ENCODE measurements at places on chromosomes 11 and 22.

- DNase-seq: no peak
Measured at GRCh38 chr22:49297871-49298721, 529.6 kb downstream of the BRD1 start.

GRCh38 chr22:41022470-41023298 lies 69.7 kb upstream of the EP300 start:
- DNase-seq: peak; percentile 97

DNA sequence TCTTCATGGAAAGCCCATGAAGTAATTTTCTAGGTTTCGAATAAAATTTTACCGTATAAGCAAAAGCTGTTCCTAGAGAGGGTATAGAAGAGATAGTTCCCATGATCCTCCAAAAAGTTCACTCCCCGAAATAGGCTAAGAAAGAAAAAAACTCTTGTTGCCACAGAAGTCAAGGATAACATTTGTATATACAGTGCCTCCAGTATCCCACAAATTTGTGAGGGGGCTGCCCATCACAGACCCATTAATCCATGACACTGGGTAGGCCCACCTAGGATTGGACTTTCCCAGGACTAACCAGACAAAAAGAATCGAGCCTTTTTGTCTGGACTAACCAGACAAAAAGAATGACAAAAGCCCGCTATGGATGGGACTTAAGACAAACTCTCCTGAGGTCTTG lies 233.0 kb downstream of the DDX10 start:
- DNase-seq: no peak

DNA sequence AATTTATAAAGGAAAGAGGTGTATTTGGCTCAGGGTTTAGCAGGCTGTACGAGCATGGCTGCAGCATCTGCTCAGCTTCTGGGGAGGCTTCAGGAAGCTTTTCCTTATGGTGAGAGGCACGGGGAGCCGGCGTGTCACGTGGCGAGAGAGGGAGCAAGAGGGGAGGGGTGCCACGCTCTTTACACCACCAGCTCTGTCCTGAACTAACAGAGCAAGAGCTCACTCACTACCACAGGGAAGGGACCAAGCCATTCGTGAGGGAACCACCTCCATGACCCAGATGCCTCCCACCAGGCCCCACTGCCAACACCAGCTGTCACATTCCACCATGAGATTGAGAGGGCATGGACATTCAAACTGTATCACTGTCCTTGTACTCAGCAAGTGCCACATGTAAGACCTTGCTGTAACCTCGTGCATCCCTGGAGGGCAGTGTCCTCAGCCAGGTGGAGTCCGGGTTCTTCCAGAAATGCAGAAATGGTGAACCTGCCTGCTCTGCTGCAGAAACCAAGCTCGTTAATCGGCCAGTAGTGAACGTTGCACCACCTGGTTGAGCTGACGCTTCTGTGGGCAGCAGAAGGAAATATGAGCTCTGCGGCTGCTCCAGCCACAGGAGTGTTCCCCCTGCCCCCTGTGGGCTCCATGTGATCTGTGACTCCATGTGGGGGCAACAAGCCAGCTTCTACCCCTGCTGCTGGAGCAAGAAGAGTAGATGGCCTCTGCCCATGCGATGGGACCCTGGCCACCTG lies 368.6 kb downstream of the TBC1D22A start:
- DNase-seq: no peak

DNA sequence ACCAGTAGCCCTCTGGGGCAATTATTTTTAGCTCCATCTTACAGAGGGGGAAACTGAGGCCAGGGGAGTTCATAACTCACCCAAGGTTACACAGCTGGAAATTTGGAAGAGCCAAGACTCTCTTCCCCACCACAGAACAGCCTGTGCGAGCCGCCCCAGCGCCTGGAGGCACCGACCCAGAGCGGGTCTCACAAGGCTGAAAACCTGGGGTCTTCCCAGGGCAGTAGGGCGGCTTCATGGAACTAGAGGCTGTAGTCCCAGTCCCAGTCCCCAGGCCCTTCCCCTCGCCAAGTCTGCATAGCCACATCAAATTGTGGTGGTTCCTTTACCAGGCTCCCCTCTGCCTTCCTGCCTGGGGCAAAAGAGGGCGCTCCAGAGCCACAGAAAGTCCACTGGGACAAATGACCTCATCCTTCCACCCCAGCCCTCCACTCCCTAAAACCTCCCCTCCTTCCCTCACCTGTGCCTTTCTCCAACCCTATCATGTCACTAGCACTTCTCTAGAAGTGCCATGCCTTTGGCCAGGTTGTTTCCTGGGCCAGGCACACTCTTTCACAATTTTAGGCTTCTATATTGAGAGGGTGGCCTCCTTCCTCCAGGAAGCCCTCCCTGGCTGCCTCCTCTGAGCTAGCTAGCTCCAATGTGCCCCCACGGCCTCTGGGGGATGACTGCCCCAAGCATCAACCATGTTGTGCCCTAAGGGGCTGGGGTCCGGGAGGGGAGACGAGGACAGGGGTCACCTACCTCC lies 15.2 kb upstream of the CDC42EP1 start:
- peak; percentile 53 for DNase-seq

- peak; percentile 87 for DNase-seq
Measured at GRCh38 chr11:71240865-71241691, 11.3 kb downstream of the SHANK2 start.

- no peak for DNase-seq
Measured at GRCh38 chr11:20626279-20626678, 26.9 kb downstream of the SLC6A5 start.

- DNase-seq: no peak
Measured at GRCh38 chr11:103929170-103929903, 107.1 kb upstream of the DDI1 start.

DNA sequence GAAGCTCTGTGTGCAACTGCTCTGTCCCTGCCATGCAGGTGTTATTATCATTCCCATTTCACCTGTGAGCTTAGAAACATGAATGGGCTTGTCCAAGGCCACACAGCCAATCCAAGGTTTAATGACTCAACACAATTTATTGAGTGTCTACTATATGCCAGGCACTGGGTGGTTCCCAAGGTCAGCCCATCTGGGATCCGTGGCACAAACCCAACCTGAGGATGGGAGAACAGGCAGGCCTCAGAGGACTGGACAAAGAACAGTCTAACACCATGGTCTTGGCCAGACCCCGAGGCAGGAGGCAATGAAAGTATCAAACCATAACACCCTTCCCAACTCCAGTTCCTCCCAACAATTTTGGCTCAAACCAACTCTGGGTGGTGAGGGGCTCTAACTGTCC lies 15.7 kb downstream of the SPATA19 start:
- DNase-seq: no peak

- no peak for DNase-seq
Measured at GRCh38 chr11:134628426-134628825, 216.4 kb upstream of the B3GAT1 start.

- no peak for DNase-seq
Measured at GRCh38 chr11:113449743-113450142, 25.5 kb downstream of the DRD2 start.

- no peak for DNase-seq
Measured at GRCh38 chr11:45252877-45253276, 33.3 kb downstream of the SYT13 start.

Data from foreskin fibroblast (primary cell).